ENCODE measurements at places on chromosomes 1 and 21.

- no peak for DNase-seq
Observed at GRCh38 chr1:116855773-116856201, 53.9 kb upstream of the PTGFRN start.

DNA sequence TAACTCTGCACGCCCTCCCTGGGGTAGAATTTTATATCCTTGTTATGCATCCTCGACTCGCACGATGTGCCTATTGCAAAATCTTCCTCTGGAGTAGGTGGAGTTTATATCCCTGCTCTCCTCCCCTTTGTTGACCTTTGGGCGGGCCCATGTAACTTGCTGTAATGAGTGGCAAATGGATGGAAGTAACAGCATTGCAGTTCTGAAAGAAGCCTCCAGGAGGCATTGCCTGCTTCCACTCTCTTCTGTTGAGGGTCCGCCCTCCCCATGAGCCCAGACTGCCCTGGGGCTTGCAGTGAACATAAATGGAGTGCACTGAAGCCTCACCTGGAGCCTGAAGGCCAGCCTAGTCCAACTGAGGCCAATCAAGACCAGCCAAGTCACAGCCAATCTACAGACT is 62.2 kb upstream of the GRIK3 start:
- DNase-seq: no peak

DNA sequence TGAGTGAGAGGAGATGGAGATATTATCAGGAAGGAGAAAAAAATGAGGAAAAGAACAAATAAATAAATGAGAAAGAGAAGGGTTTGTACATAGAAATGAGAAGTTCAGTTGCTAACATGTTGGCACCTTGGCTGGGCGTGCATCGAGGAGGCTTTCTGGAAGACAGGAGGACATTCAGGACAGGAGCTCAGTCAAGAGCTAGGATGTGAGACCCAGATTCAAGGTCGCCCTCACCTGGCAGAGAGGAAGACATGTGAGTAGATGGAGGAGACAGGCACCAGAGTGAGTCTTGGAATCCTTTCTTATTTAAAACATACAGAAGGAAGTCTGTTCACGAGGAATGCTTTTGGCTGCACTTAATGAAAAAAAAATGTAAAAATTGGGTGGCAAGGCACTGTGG is 640.9 kb downstream of the NPHP4 start:
- no peak for DNase-seq

DNA sequence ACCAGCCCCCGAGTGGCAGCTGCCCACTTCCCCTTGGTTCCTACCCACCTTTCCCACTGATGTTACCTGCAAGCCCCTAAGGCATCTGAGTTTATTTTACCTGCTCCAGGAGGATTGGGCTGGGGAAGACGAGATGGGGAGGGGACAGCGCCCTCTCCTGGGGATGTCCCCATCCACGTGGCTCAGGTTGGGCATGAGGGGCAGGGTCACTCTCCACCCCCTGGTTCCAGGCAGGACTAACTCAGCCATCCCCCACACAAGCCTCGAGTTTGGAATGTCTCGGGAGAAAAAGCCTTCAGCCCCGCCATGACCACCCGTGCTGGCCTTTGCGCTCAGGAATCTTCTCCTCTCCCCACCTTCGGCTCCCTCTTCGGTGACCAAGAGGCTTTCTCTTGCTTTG is 90.0 kb downstream of the ARHGEF10L start:
- DNase-seq: no peak

- no peak for DNase-seq
Observed at GRCh38 chr1:65503427-65503826, 83.0 kb downstream of the LEPR start.

DNA sequence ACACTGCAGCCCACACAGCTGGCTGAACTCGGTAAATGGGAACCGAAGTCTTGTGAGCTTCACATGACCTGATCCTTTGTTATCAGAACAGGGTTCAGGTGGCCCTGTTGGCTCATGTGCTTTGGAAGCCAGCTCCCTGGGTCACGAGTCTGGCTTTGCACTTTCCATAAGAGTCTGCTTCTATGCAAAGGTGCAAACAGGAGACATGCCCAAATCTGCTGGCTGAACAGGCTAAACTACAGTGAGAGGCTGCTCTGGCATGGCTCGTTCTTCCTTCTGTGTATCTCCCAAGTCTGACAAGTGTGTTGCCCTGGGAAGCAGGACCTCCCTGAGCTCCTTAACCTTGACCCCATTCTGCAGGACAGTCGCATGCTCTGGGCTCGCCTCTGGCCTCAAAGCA is 549.6 kb downstream of the KIF26B start:
- no peak for DNase-seq

- DNase-seq: no peak
Observed at GRCh38 chr1:210398466-210398865, 69.8 kb downstream of the HHAT start.

- DNase-seq: no peak
Observed at GRCh38 chr1:61190618-61191432, 108.5 kb downstream of the NFIA start.
